ENCODE measurements at places on chromosomes 12 and 14.
A peak's percentile ranks its signal among the peaks of the same experiment; 100 is the strongest.

GRCh38 chr12:65882486-65882885, 58.2 kb downstream of the HMGA2 start:
- DNase-seq: no peak

DNA sequence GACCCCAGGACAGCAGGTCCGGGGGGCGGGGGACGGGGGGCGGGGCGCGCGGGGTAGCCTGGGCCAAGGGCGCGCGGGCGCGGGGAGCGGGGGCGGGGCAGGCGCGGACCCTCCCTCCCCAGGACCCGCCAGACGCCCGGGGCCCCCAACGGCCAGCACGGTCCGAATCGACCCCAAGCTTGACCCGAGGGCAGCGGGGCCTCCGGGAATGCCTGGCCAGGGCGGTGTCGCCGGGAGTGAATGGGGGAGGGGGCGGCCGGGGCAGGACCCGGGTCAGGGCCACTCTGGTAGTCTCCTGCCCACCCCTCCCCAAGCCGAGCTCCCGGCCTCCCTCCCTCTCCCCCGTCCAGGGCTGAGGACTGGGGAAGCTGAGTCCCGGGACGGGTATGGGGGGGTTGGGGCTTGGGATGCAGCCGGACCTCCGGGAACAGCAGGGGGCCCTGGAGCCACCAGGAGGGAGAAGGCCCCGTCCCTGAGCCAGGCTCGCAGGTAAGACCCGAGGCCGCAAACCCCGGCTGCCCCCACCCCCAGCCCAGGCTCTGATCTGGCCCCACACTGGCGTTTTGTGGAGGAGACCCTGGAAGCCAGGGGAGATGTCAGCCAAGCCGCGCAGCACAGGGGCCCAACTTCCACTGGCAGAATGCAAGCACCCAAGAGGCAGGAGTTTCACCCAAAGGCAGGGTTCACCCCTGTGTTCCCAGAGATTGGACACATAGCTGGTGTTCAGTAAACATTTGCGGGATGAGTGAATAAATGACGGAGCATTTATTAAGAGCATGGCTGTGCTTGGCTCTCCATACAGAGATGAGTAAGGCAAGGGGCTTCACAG, 545 bp upstream of the GALNT9 start:
- no peak for DNase-seq

- no peak for DNase-seq
These were observed 13.9 kb downstream of the ACTR6 start for GRCh38 chr12:100214518-100214917.

DNA sequence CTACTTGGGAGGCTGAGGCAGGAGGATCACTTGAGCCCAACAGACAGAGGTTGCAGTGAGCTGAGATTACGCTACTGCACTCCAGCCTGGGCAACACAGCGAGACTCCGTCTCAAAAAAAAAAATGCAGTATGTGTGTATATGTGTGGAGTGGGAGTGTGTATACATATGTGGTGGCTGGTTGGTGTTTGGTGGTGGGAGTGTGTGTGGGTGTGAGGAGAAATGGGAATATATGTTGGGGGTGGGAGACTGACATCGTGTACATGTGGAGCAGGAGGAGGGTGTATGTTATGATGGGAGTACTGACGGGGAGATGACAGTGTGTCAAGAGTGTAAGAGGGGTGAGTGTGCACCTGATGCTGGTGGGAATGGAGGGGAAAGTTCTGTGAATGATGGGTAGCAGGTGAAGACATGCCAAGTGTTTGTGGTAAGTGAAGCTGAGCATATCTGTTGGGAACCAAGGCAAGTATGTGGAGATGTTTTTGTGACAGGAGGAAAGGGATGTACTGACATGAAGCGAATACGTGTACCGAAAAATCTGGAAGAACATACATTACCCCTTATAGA, 4.2 kb downstream of the PNMA1 start:
- no peak for DNase-seq

- no peak for DNase-seq
These were observed 1.0 kb downstream of the CLBA1 start for GRCh38 chr14:104986487-104987164.

GRCh38 chr12:71640316-71640715, 23.3 kb downstream of the ZFC3H1 start:
- DNase-seq: no peak

DNA sequence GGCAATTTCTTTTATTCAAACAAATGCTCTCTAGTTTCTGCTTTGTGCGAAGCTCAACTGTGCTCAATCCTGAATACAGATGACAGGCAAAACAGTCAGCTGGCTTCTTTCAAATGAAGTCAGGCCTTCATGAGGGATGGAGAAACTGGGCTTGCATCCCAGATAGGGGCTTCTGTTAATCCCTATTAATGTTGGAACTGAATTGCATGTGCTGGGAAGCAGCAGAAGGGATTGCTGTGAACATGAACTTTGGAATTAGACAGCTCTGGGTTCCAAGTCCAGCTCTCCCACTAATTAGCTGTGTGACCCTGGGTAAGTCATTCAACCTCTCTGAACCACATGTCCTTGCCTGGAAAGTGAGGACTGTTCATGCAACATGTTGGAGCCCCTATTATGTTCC, 21.1 kb upstream of the CORO1C start:
- no peak for DNase-seq

- DNase-seq: no peak
These were observed 34.8 kb upstream of the RCOR1 start for GRCh38 chr14:102557434-102558226.

DNA sequence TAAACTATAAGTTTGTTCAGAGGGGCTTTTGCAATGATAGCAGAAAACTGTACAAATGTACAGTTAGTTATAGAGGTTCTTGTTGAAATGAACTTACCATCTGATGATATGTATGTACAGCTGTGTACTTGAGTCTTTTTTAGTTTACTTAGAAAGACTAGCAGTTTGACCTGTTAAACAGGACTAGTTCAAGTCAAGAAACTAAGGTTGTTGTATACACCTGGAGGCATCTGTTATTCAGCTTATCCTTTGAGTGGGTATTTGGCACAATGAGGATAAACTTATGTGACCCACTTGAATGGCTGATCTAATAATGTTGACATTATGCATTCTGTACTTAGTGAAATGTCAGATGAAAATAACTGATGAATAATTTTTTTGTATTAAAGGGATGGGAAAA, 13.4 kb downstream of the MTERF2 start:
- no peak for DNase-seq

- no peak for DNase-seq
These were observed 24.9 kb upstream of the MED13L start for GRCh38 chr12:116302166-116303058.

DNA sequence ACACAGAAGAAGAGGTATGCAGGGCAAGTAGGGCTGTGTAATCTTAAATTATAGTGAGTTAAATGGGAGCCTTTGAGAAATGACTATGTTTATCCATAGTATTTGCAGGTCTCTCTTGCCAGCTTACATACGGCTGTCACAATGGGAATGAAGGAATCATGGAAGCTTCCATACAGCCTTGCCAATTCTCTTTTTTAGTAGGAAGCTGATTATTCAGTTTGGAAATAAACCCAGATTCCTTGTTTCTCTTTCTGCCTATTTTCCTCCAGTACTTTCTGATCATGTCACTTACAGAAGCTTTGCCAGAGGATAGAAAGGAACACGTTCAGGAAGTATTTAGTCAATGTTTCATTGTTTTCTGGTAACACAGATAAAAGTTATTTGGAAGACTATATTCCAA, 217.4 kb upstream of the DIO2 start:
- DNase-seq: no peak

GRCh38 chr12:321606-322326, 59.1 kb upstream of the SLC6A13 start:
- DNase-seq: no peak

GRCh38 chr12:21444193-21445146, 7.0 kb downstream of the PYROXD1 start:
- DNase-seq: no peak

DNA sequence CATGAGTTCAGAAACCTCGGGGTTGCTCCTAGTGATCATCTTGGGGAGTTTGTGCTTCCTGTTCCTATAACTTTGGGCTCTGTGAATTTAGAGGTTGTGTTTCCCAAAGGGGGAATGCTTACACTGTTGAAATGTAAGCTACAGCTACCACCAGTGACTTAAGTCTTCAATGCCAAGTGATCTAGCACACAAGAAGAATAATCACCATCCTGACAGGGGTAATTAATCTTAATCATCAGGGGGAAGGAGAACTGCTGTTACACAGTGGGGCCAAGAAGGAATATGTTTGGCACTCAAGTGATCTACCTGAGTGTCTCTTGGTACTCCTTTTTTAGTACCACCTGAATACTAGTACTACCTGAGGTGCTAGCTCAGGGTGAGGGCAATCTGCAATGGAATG, 34.9 kb upstream of the RNU6-7 start:
- DNase-seq: no peak

DNA sequence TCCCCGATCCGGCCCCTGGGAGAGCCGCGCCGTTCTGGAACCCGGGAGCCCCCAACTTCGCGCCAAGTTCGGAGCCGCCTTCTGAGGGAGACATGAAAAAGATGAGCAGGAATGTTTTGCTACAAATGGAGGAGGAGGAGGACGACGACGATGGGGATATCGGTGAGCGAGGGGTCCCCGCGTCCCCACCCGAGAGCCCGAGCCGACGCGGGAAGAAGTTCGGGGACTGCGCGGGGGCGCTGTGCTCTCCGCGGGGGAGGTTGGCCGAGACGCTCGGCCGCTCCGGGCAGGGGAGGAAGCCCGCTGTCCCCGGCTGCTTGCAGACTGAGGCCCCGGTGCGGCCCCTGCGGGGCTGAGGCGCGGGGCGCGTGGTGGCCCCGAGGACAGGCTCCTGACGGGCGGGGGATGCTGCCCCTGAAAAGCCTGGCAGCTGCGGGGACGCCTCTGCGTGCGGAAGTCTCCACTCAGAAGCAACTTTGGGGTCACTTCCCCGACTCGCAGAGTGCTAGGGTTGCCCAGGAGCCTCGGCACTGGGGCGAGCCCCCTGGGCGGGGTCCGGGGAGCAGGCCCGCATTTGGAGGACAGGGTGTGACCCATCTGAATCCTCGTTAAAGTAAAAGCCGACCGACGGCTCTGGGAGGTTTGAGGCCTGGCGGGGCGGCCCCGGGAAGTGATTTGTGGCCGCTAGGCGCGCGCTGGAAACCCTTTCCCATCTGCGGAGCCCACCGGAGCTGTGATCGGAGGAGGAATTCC, 511 bp downstream of the ANO6 start:
- peak; percentile 27 for DNase-seq

DNA sequence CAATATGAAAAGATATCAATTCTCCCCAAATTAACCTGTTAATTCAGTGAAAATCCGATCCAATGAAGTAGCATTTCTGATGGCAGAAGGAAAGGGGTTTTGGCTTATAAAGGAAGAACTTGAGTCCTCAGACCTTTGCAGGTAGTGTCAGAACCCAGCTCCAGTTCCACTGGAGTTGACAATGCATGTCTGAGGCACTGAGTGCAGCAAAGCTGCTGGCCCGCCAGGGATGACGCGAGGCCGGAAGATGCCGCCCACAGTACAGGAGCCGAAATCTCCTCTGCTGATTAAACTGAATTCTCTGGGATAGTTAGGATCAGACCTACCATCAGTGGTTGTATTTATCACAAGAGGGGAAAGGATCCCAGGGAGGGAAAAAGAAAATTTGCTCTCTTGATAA, 220.7 kb downstream of the MSRB3 start:
- no peak for DNase-seq

GRCh38 chr14:51211149-51211548, 28.9 kb upstream of the TMX1 start:
- DNase-seq: no peak

- no peak for DNase-seq
These were observed 1226.5 kb downstream of the GALC start for GRCh38 chr14:86766469-86766868.

DNA sequence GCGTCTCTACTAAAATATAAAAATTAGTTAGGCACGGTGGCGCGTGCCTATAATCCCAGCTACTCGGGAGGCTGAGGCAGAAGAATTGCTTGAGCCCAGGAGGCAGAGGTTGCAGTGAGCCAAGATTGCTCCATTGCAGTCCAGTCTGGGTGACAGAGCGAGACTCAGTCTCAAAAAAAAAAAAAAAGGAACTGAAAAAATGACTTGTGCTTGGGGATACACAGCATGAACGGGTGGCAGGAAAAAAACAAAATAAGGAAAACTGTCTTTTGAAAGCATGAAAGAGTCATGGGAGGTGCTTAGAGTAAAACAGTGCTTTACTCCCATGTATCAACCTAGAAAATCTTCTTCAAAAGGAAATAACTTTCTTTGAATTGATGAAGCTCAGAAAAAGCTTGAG, 80.8 kb downstream of the TMTC1 start:
- DNase-seq: no peak

DNA sequence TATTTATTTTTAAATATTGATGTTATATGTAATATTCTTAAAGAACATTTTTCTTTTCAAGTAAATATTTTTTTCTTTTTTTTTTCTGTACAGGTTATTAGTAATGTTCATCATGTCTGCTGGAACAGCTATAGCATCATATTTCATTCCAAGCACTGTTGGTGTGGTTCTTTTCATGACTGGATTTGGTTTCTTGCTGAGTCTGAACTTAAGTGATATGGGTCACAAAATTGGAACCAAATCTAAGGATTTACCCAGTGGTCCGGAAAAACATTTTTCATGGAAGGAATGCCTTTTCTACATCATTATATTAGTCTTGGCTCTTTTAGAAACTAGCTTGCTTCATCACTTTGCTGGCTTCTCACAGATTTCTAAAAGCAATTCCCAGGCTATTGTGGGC, 23.2 kb downstream of the PCNX4 start:
- DNase-seq: no peak

DNA sequence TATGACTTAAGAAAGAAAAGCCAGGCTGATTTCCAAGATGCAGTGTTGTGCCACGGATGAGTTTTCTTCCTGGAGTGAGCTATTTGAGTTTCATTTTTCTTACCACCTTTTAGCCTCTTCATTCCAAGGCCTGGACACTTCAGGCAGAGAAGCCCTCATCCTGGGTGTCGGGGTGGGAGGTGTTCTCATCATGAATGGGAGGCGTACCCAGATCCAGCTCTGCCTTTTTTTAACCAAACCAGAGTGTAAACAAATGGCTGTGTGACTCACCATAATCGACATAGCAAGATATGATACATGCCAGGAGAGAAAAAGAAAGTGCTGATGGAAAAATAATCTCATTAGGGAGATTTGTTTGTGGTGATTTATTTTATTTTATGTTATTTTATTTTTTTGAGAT, 79.9 kb downstream of the ARF6 start:
- DNase-seq: peak; percentile 25

- DNase-seq: no peak
These were observed 942 bp downstream of the ATF7IP start for GRCh38 chr12:14366209-14367039.

DNA sequence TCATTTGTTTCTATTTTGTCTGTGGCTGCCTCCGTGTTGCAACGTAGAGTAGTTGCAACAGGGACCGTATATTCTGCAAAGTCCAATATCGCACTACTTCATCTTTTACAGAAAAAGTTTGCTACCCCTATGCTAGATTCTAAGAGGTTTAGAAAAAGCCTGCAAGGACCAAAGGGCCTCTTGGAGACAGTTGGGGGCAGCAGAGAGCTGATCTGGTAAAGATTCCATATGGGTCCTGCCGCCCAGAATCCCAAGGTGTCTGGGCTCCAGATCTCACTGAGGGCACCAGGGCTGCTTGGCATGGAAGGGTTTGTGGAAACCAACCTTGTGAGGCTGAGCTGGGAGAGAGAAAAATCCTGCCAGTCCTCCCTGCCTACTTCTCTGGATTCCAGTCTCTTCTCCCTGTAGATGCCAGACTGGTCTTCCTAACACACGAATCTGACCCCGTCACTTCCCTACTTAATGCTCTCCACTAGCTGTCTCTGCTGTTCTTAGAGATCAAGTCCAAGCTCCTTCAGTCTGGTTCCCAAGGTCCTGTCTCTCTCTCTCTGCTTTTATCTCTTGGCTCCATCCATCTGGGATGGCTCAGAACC, 74.6 kb downstream of the GLRX5 start:
- no peak for DNase-seq

GRCh38 chr12:89179983-89180382, 172.3 kb downstream of the DUSP6 start:
- no peak for DNase-seq

Measured in CD4-positive, alpha-beta T cell treated with Interleukin-15 for 1 hour (primary cell).